Suppressor macrophage treated with lipopolysaccharide for 4 hours (primary cell): ENCODE measurements at places on chromosomes 11 and 22.

- no peak for DNase-seq
Observed at GRCh38 chr11:8307601-8308000, 43.9 kb upstream of the LMO1 start.

DNA sequence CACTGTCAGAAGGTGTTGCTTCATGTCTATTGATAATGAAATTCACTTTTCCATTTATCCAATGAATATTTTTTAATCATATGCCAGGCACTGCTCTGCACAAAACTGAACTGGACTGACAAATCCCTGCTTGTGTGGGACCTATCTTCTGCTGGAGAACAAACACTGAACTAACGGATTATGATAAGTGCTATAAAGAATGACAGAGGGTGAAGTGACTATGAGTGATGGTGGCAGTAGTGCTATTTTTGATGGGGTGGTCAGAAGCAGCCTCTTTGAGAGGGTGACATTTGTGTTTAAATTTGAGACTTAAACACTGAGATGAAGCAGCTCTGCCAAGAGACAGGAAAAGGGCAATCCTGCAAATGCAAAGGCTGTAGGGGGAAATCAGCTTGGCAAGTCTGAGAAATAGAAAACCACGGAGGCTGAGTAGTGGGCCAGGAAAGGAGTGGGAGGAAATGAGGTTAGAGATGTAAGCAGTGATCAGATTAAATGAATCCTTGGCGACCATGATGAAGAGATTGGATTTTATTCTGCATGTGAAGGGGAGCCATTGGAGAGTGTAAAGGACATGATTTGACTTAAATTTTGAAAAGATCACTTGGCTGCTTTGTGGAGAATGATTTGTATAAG, 6.0 kb downstream of the TBCEL start:
- DNase-seq: no peak

- DNase-seq: no peak
Observed at GRCh38 chr22:35322126-35322525, 22.4 kb downstream of the TOM1 start.

- no peak for DNase-seq
Observed at GRCh38 chr11:82007521-82007920, 726.1 kb downstream of the FAM181B start.

GRCh38 chr22:46351767-46352166, 16.3 kb downstream of the TRMU start:
- DNase-seq: no peak

- no peak for DNase-seq
Observed at GRCh38 chr11:42179216-42179615, 719.8 kb upstream of the LRRC4C start.

GRCh38 chr11:128201009-128201408, 386.3 kb downstream of the ETS1 start:
- DNase-seq: no peak

DNA sequence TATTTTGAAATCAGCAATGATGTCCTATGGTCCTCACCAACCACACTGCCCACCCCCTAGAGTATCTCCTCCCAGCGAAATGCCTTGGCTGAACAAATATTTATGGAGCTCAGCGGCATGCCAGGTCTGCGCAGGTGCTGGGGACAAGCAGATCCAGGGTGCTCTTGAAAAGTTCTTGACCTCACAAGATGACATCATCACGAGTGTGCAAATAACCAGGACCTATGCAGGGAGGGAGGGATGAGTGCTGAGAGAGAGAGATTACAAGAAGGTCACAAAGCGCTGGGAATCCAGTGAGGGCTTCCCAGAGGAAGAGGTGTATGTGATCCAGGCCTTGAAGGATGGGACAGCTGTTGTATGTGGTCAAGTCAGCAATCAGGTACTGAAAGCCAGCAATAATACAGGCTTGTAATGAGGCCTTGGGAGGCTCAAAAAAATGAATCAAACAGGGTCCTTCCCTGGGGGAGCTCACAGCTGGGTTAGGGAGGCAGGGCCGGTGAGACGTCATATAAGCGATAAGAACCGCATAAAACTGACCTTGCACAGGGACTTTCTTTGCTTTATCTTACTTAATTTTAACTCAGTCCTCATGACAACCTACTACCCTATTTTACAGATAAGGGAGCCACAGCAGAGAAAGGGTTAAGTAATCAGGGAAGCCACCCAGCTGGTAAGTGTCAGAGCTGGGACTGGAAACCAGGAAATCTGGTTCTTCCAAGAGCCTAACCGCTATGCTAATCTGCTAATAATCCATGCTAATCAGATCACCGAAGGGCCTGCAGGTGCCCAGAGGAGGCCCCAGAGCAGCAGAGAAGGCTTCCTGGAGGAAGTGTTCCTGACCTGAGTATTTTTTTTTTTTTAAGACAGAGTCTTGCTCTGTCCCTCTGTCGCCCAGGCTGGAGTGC, 8.2 kb downstream of the ARRB1 start:
- DNase-seq: no peak

DNA sequence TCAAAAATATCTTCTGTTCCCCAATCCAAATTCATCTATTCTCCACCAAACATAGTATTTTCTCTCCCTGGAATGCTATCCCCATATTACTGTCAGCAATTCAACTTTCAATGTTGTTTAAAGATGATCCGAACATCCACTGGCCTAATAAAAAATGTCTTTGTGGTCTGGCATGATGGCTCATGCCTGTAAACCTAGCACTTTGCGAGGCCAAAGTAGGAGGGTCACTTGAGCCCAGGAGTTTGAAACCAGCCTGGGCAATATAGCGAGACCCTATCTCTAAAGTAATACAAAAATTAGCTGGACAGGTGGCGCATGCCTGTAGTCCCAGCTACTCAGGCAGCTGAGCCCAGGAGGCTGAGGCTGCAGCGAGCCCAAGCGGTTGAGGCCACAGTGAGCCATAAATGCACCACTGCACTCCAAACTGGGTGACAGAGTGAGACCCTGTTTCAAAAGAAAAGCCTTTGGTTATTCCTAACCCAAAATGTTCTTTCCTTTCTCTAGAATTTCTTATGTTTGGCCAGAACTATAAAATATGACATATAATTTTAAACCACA, 29.8 kb downstream of the SIK3 start:
- DNase-seq: no peak
